GM12892 (cell line): ENCODE measurements at places on chromosomes 13 and 19.

DNA sequence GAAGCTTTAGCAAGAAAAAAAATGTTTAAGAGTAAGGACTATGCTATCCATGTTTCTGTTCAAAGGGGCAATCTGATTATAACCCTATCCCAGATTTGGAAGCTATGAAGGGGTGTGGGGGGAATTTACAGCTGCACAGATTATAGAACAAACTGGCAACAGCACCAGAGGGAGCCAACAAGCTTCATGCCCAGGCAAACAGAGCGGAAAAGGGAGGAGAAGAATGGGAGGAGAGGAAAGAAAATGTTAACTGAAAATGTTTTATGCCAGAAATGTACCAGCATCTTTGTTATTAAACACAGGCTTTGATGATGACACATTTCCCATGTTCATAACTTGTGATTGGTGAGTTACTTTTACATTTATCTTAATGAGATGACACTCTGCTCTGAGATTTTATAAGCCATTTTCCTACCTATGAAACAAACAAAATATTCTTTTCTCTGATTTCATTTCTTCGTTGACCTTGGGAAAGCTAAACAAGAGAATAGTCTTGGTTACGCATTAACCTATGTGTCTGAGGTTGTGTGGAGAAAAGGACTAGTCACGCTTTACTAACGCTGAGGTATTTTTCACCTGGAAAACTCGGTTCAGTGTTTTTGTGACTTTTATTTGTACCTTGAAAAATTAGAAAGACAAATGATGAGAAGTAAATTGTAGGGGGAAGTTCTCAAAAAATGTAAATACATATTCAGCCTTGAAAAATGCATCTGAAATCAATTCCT lies 235.8 kb upstream of the MIR17HG start:
- DNase-seq, result no peak

DNA sequence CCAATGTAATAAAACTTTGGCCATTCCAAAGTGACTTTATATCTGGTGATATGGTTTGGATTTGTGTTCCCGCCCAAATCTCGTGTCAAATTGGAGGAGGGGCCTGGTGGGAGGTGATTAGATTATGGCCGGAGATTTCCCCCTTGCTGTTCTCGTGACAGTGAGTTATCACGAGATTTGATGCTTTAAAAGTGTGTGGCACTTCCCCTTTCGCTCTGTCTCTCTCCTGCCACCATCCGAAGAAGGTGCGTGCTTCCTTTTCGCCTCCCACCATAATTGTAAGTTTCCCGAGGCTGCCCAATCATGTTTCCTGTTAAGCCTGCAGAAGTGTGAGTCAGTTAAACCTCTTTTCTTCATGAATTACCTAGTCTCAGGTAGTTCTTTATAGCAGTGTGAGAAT lies 9.3 kb upstream of the NALCN start:
- no peak for DNase-seq

- no peak for DNase-seq
Observed at GRCh38 chr13:75341028-75341427, 140.9 kb downstream of the TBC1D4 start.

GRCh38 chr13:49374585-49375290 lies 69.1 kb downstream of the CAB39L start:
- DNase-seq, result no peak

GRCh38 chr13:104132849-104133248 lies 1066.6 kb upstream of the SLC10A2 start:
- no peak for DNase-seq
